ENCODE measurements at places on chromosomes 6 and 20.
A peak's percentile ranks its signal among the peaks of the same experiment; 100 is the strongest.

DNA sequence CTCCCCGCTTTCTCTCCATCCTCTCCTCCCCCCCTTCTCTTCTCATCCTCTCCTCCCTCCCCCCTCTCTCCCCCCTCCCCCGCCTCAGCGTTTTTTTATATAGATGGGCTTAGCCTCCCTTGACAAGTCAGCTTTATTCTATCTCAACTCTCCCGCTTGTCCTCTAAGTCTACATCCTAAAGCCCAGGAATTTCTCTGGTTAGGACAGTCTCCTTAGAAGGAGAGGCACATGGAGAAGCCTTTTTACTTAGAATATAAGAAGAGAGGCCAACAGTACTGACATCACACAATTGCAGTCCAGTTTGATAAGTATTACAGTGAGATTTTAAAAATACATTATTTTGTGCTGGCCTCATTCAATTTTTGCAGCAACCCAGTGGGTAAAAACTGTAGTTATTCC is 83.5 kb downstream of the LYRM2 start:
- no peak for DNase-seq

DNA sequence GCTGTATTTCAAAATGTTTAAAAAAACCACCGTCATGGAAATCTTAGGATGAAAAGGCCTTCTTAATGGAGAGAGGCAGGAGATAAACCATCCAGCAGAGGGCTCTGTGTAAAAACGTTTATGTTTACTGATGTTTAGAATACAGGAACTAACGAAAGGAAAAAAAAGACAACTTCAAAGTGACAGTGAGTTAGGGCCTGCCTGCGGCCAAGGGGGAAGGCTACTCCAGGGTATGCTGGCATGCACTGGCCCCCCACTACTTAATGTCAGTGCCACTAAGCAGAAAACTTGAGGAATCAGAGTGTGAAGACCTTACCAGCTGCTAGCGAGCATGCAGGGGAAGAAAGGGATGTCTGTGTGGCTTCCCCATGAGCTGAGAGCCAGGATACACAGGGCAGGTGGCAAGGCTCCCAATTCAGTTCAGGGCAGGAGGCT is 47.7 kb downstream of the AKAP7 start:
- DNase-seq = no peak

GRCh38 chr6:137775720-137776119 is 91.3 kb upstream of the TNFAIP3 start:
- DNase-seq = no peak

DNA sequence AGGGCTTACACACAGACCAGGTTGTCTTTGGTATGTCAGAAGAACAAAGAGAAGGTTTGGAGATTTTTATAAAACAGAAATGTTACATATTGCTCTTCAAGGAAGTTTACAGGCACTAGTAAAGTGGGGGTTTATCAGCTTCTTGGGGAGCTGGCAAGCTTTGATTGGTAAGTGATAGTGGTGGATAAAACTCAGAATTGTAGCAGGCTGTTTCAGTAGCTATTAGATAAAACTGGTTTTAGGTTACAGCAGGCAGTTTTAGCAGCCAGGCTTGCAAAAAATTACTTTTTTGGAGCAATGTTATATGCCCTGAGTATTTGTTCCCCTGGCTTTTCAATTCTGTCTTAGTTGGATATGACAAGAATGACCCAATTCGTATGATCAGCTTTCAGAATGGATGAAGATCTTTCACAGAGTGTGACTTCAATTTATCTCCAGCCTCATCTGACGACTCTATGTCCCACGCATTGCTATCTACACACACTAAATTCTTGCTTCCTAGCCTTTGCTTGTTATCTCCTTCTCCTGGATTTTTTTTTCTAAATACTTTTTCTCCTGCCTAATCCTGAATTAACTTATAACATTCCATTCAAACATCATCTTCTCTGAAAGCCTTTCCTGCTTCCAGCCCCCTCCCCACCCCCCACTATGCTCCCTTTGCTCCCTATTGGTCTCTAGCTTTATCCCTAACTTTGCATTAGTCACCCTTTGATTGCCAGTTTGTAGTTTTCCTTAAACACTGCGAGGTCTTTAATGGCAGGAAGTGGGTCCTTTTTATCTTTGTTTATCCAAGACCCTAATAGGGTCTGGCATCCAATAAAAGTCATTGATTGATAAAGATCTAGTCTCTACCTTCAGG is 1.0 kb upstream of the TOMM34 start:
- no peak for DNase-seq

- no peak for DNase-seq
These were observed 5.9 kb upstream of the FUCA2 start for GRCh38 chr6:143517447-143517773.

- no peak for DNase-seq
These were observed 8.1 kb downstream of the ASIP start for GRCh38 chr20:34249291-34249690.

DNA sequence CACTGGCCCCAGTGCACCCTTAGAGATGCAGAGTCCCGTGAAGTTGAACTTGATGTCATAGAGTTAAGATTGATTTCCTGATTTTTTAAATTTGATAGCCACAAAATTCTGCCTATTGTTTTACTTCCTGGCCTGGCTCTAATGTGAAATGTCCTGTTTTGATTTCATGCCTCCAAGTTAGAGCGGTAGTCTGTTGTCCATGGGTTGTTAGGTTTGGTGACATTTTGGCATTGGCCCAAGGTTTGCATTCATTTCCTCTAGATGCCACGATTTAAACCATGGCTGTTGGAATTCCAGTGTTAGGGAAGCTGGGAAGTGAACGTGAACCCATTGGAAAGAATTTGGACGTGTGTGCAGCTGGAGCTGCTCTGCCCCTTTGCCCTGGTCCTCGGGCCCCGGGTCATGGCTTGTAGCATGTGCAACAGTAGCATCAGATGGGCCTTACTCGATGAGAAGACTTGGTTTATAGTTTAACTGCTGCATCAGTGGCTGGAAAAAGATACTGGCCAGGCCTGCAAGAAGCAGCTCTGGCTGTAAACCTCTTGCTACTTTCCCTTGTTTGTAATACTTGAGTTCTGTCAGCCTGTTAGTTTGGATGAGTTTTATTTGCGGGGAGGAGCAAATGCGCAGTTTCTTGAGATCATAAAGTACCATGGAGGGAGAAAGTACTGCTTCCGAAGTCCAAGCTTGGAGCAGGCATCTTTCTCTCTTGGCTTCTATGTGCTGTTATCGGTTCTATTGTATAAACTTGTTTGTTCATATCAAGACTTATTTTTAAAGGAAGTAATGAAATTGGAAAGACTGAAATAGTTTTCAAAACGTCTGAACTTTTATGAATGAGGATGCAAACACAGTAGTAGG is 121.4 kb upstream of the CLDN20 start:
- DNase-seq = no peak

- peak; percentile 26 for DNase-seq
These were observed 1.7 kb downstream of the AMD1 start for GRCh38 chr6:110876170-110876773.

DNA sequence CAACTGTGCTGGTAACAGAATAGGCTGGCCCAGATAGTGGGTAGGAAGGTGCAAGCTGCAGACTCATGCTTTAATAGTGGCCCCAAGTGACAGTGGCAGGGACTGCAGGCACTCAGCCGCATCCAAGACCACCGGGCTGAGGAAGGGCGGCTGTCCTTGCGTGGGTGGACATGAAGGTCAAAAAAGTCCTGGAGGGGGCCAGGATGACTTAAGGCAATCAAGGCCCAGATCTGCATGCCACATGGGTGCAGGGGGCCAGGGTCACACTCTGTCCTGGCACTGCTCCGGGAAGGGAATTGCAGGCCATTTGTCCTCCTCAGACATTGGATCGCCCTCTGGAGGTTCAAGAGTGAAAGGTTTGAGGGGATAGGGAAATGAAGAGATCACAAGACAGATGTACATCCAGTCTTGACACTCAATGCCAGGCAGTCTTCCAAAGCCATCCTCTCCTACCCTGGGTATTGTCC is 10.4 kb upstream of the VNN2 start:
- DNase-seq = no peak

GRCh38 chr20:59661621-59662020 is 57.3 kb downstream of the PHACTR3 start:
- no peak for DNase-seq

DNA sequence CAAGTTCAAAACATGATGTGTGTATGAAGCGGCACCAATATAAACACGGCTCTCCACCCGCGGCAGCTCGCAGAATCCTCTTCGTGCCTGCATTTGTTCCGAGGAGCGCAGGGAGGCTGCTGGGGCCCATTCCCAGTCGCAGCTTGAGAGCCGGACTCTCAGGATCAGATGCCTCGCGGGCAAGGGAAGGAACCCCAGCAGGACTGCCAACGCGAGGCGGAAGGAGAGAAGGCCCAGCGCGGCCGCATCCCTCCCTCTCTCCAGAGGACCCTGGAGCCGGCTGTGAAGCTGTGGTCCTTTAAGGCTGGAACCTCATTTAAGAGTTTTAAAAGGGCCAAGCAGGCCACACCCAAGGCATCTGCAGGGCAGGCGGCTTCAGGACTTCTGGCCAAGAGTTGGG is 44.2 kb upstream of the ZBP1 start:
- DNase-seq = no peak

DNA sequence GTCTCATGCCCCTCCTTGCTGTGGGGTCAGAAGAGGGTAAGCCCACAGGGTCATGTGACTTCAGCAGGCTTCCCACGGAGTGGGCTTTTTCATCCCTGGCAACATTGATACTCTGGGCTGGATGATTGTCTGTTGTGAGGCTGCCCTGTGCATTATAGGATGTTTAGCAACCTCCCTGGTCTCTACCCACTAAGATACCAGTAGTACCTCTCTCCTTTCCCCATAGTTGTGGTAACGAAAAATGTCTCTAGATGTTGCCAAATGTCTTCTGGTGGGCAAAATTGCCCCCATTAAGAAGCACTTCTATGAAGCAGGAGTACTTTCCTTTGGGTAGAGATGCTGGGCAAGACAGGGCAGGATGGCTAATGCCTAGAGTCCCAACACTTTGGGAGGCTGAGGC is 232.5 kb upstream of the ZNF217 start:
- DNase-seq = no peak

GRCh38 chr20:43537921-43538877 is 20.6 kb upstream of the SGK2 start:
- no peak for DNase-seq

GRCh38 chr6:13813621-13814175 is 659 bp downstream of the MCUR1 start:
- no peak for DNase-seq

DNA sequence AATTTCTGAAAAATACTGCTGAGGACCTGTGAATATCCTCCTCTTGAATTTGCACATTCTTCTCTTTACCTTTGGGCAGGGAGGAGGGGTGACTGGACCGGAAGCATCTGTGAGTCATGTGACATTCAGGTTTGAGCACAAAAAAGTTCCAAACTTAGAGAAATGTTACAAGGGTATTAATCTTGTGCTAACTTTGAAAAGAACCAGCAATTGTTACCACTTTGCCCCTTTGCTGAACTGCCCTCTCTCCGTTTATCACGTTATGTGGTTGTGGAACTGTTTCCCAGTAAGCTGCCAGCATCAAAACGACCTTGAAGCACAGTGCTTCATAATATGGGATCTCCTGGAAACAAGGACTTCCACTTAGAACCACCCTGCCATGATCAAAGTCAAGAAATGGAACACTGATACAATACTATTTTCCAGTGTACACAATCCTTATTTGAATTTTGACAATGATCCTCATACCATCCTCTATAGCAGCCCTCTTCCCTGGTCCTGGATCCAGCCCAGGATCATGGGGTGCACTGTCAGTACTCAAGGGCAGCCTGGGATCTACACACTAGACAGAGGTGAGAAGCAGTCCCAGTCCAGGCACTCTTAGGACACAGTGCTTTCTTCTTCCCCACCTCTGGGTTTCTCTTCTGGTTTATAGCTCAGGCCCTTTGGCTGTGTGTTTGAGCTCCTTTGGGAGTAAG is 2.3 kb upstream of the TUBB1 start:
- DNase-seq = no peak

GRCh38 chr6:90429713-90430112 is 133.1 kb upstream of the BACH2 start:
- no peak for DNase-seq

GRCh38 chr6:165229216-165229615 is 80.2 kb downstream of the C6orf118 start:
- no peak for DNase-seq

DNA sequence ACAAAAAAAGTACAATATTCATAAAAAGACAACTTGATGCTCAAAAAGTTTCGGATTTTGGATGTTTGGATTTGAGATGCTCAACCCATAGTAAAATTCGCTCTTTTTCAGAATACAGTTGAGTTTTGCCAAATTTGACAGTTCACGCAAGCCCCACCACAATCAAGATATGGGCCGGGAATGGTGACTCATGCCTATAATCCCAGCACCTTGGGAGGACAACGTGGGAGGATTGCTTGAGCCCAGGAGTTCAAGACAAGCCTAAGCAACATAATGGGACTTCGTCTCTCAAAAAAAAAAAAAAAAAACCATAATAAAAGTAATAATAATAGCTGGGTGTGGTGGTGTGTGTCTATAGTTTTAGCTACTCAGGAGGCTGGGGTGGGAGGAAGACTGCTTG is 51.3 kb downstream of the PHF20 start:
- DNase-seq = no peak

DNA sequence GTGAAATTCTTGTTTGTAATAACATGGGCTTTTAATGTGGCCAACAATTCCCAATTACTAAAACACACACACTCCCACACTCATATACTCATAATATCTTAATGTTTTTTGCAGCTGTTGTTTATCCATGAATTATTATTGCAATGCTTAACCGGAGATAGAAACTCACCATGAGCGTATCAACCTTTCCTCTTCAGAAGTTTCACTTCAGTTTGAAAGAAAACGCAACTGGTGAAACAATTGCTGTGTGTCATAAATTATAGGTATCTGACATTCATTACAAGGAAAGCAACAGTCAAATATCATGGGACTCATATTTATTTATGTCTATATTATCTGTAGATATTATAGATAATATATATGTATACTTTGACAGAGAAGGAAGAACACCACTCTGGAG is 104.1 kb downstream of the HDGFL1 start:
- DNase-seq = no peak

DNA sequence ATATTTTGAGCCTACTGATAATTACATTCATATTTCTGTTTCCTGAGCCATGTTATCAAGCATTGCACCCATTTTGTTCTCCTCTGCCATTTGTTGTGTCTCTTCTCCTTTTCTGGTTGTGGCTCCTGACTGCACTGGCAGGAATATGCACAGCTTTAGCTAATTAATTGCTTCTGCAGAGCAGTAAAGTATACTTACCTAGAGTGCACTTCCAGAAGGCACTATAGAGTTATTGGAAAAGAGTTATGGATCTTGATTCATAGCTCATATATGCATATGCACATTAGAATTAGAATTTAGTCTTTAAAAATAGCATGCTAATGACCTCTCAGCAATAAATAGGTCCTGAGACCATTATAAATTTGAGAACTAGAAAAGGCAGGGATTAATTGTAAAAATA is 262.6 kb downstream of the NKAIN2 start:
- no peak for DNase-seq

Data from activated T-helper 1 cell treated with anti-CD3 and anti-CD28 coated beads, Interleukin-2, amount 50 U/mL, for 16 hours (primary cell).